Epithelial cell of alveolus of lung (primary cell): ENCODE measurements at places on chromosomes 2 and 18. TPM values are rescaled to one million over a fixed set of nuclear protein-coding genes. Genes with fewer than 3 reads are reported as not detected.

ABHD3 gene
- total RNA-seq, result 3.7 and 4.1 TPM in 2 replicates

BMPR2 gene
- total RNA-seq, result 30.6 and 52.1 TPM in 2 replicates

ARMC9 gene
- total RNA-seq, result 16.3 and 20.8 TPM in 2 replicates

GCA gene
- 5.7 and 8.5 TPM in 2 replicates for total RNA-seq

TRABD2A gene
- total RNA-seq, result 5.3 and 16.3 TPM in 2 replicates

COLEC11 gene
- 2.9 and 3.5 TPM in 2 replicates for total RNA-seq

MAP3K2 gene
- 20.2 and 30.6 TPM in 2 replicates for total RNA-seq

RAX gene
- total RNA-seq, result not detected in 2 replicates

MC2R gene
- total RNA-seq, result not detected in 2 replicates

UGT1A4 gene
- not detected in 2 replicates for total RNA-seq

TTR gene
- total RNA-seq, result not detected in 2 replicates
